Neural crest cell (in vitro differentiated cells): ENCODE measurements at places on chromosomes 5 and 9.

DNA sequence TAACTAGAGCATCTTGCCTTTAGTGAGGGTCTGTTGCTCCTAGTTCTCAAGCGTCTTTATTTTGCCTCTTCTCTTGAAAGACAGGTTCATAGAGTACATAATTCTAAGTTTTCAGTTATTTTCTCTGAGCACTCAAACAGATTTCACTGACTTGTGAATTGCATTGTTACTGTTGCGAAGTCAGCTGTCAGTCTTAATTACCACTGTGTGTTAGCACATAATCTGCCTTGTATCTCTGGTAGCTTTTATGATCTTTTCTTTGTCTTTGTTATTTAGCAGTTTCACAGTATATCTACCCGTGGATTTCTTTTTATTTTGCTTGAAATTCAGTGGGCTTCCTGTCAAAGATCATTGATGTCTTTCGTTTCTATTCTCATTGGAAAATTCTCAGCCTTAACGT lies 192.9 kb downstream of the TTLL11 start:
- no peak overlapping the region for H3K27ac ChIP-seq
- DNase-seq = no peak

GRCh38 chr5:168291342-168291963 lies at the start of gene WWC1:
Gene WWC1 (plus strand): TSS chr5:168291645. CDS start chr5:168292153, 508 bp downstream.
- H3K27me3 ChIP-seq = peaks cover 33% of the 10 kb centered on the region
- H3K36me3 ChIP-seq = no peaks in the 10 kb centered on the region
- DNase-seq = peak; percentile 59
- H3K27ac ChIP-seq = no peak within 1 kb of the TSS
- peaks cover 29% of the 10 kb centered on the region for H3K4me1 ChIP-seq
- peak within 1 kb of the TSS; percentile 89 for H3K4me3 ChIP-seq

- no peaks in the 10 kb centered on the region for H3K27me3 ChIP-seq
- DNase-seq = no peak
- no peak overlapping the region for H3K4me3 ChIP-seq
These were observed 437.5 kb downstream of the TMEM232 start for GRCh38 chr5:110288766-110289511.

DNA sequence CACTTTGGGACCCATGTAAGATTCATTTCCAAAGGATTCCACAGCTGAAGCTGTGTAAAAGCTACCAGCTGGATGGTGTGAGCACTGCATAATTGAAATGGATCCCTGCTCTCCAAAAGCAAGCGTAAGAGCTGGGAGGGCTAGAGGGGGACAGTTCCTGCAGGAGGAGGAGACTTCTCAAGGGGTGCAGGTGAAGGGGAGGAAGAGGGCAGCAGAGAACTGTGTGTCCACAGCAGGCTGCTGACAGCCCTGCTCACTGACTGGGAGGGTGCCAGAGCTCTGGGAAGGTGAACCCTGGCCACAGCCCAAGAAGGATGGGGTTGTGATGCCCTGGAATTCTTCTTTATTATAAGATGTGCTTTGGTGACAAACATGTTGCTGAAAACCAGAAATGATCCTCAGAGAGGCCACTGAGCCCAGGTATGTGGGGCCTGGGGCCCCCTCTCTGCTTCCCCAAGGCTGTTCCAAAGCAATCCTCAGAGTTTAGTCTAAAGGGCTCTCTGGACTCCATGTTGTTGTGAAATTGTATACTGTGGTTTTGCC lies 112.8 kb upstream of the SLC25A48 start:
- H3K27ac ChIP-seq = no peak overlapping the region
- H3K4me3 ChIP-seq = no peak overlapping the region
- no peaks in the 10 kb centered on the region for H3K36me3 ChIP-seq

GRCh38 chr5:118069452-118069851 lies 918.9 kb downstream of the DTWD2 start:
- H3K27ac ChIP-seq = no peak overlapping the region
- no peak overlapping the region for H3K4me3 ChIP-seq
- no peak for DNase-seq

- H3K27me3 ChIP-seq = peaks cover 3% of the 10 kb centered on the region
- H3K4me1 ChIP-seq = peaks cover 31% of the 10 kb centered on the region
- H3K27ac ChIP-seq = no peak overlapping the region
- H3K4me3 ChIP-seq = no peak overlapping the region
- DNase-seq = no peak
- H3K36me3 ChIP-seq = no peaks in the 10 kb centered on the region
These were observed 528.9 kb downstream of the AGTPBP1 start for GRCh38 chr9:85212887-85213286.

- H3K36me3 ChIP-seq = peaks cover 11% of the 10 kb centered on the region
- H3K4me3 ChIP-seq = peak overlapping the region; percentile 100
- no peaks in the 10 kb centered on the region for H3K27me3 ChIP-seq
- DNase-seq = no peak
- H3K4me1 ChIP-seq = peaks cover 29% of the 10 kb centered on the region
These were observed 484 bp downstream of the GFM2 start for GRCh38 chr5:74766418-74766848.

DNA sequence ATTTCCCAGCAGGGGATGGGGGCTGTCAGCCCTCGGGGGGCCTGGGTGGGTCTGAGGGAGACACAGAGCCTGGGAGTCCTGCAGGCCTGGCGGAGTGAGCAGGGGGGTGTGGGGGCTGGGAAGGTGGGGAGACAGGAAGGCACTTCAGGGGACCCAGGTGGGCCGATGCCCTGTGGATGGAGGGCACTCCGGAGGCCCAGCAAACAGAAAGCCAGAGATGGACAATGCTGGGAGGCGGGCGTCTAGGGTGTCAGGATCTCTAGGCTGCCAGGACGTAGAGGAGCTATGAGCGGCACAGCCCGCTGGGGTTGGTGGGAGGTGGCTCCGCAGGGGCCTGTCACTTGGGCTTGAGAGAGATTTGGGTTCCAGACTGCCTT lies 87.6 kb upstream of the COL5A1 start:
- H3K27me3 ChIP-seq = no peaks in the 10 kb centered on the region
- peaks cover 7% of the 10 kb centered on the region for H3K4me1 ChIP-seq
- no peak overlapping the region for H3K4me3 ChIP-seq
- H3K27ac ChIP-seq = no peak overlapping the region
- H3K36me3 ChIP-seq = no peaks in the 10 kb centered on the region

DNA sequence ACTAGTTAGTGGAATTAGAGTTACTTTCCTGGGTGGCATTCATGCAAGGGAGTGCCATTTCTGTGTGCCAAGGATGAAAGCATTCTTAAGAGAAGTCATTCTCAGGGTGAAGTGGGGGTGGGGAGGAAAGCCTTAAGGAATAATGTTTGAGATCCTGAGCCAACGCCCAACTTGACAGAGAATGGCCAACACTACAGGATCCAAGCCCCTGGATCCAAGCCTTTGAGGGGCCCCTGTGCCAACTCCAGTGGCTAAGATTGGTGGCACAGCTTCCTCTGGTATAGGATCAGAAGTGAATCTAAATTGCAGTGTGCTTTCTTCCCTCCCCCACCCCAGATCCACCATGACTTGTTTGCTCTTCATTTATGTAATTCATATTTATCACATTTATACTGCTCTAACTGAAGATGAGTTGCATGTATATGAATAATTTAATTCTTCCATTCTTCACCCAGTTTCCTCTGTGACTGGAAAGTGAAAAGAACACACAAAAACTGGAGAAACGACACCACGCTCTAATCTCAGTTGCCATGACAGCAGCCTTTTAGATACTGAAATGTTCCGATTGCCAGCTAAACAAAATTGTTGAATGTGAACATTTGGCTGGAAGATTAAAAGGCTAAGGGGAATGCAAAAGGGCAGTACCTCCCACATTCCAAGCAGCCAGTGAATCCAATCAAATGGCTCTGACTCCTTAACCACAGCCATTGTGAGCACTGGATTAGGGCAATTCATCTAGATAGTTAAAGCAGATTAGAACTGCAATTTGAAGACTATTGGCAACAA lies 4.5 kb downstream of the ZNF608 start:
- peaks cover 3% of the 10 kb centered on the region for H3K36me3 ChIP-seq
- H3K4me3 ChIP-seq = no peak overlapping the region
- H3K27ac ChIP-seq = no peak overlapping the region
- no peaks in the 10 kb centered on the region for H3K27me3 ChIP-seq

GRCh38 chr9:1979741-1980367 lies 35.3 kb upstream of the SMARCA2 start:
- peaks cover 5% of the 10 kb centered on the region for H3K4me1 ChIP-seq
- H3K27ac ChIP-seq = peak overlapping the region; percentile 78
- no peaks in the 10 kb centered on the region for H3K36me3 ChIP-seq
- H3K27me3 ChIP-seq = no peaks in the 10 kb centered on the region
- no peak overlapping the region for H3K4me3 ChIP-seq

- H3K4me3 ChIP-seq = no peak overlapping the region
- no peaks in the 10 kb centered on the region for H3K27me3 ChIP-seq
- peaks cover 4% of the 10 kb centered on the region for H3K36me3 ChIP-seq
These were observed 359.4 kb upstream of the ARRDC3 start for GRCh38 chr5:91742550-91742949.

- H3K4me3 ChIP-seq = no peak overlapping the region
- no peaks in the 10 kb centered on the region for H3K36me3 ChIP-seq
- H3K27ac ChIP-seq = no peak overlapping the region
- no peak for DNase-seq
- H3K4me1 ChIP-seq = no peaks in the 10 kb centered on the region
- no peaks in the 10 kb centered on the region for H3K27me3 ChIP-seq
These were observed 56.6 kb downstream of the RASEF start for GRCh38 chr9:83006378-83006777.

- no peaks in the 10 kb centered on the region for H3K27me3 ChIP-seq
- DNase-seq = no peak
- no peak overlapping the region for H3K4me3 ChIP-seq
These were observed 406.6 kb downstream of the CTNND2 start for GRCh38 chr5:11497651-11498050.

GRCh38 chr5:81065492-81065891 lies 105.3 kb downstream of the RASGRF2 start:
- H3K27me3 ChIP-seq = no peaks in the 10 kb centered on the region
- no peaks in the 10 kb centered on the region for H3K36me3 ChIP-seq
- no peak for DNase-seq

GRCh38 chr9:137459152-137459600 lies at the start of gene NSMF:
Gene NSMF (minus strand): TSS chr9:137459334. CDS start chr9:137459102, 232 bp downstream.
- no peaks in the 10 kb centered on the region for H3K4me1 ChIP-seq
- peak; percentile 92 for DNase-seq
- H3K36me3 ChIP-seq = no peaks in the 10 kb centered on the region
- peak within 1 kb of the TSS; percentile 35 for H3K27ac ChIP-seq
- H3K27me3 ChIP-seq = peaks cover 3% of the 10 kb centered on the region

DNA sequence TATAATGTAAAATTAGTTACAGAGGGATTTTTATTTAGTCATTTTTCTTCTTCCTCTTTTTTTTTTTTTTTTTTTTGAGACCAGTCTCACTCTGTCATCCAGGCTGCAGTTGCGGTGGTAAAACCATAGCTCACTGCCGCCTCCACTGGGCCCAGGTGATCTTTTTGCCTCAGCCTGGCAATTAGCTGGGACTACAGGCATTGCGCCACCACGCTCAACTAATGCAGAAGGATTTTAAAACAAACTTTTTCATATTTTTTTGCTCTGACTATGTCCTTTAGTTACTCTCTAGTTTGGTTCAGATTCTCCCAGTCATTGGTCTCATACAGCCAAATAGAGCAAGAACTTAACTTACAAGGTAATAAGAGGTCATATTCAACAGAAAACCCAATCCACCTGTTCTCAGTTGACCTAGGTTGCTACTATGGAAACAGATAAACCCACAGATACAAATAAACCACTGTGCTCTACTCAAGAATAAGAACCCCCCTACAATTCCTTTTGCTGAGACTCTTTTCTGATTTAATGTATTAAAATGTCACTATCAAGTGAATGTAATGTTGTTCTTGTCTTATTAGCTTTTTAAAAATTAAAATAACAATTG lies 50.1 kb upstream of the TTC39B start:
- H3K27ac ChIP-seq = no peak overlapping the region
- DNase-seq = no peak
- no peaks in the 10 kb centered on the region for H3K27me3 ChIP-seq
- no peaks in the 10 kb centered on the region for H3K36me3 ChIP-seq
- H3K4me1 ChIP-seq = peaks cover 4% of the 10 kb centered on the region

GRCh38 chr9:133882849-133883755 lies 109.0 kb downstream of the VAV2 start:
- H3K36me3 ChIP-seq = no peaks in the 10 kb centered on the region
- no peak for DNase-seq
- H3K4me3 ChIP-seq = no peak overlapping the region
- peaks cover 56% of the 10 kb centered on the region for H3K4me1 ChIP-seq
- no peaks in the 10 kb centered on the region for H3K27me3 ChIP-seq

GRCh38 chr9:100401042-100401441 lies 25.9 kb upstream of the MSANTD3 start:
- H3K27ac ChIP-seq = no peak overlapping the region
- no peaks in the 10 kb centered on the region for H3K36me3 ChIP-seq
- H3K4me1 ChIP-seq = no peaks in the 10 kb centered on the region
- H3K27me3 ChIP-seq = no peaks in the 10 kb centered on the region
- no peak overlapping the region for H3K4me3 ChIP-seq

DNA sequence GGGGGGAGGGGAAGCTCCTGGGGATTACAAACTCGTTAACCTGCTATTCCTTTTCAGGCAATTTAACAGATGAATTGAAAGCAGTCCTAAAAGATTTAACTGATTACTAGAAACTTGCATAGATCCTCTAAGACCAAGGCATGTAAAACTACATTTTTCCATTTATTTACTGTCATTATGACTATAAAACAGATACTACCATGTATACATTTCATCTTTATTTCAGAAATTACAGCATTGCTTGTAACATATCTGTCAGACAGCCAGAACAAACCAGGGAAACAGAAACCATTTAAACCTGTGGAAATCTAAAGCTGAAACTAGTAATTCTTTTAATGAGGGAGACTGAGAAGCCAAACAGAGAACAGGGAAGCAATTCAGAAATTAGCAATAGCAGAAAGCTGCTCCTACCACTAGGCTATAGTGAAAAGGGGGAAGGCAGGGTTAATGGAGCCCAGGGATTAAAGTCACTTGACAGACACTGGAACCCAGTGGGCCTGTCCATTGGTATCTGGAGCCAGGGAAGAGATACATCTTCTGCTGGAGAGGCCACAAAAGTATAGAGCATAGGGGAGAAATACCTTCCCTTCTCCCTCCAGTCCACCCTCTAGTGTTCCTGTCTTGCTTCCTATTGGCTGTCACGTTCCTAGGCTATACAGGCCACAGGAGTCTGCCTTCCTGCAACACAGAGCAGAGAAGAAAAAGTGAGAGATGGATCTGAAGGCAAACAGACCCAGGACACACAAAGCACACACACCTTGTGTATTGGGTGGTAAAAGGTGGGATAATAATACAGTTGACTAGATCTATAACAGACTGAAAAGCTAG lies 33.8 kb downstream of the PDCD1LG2 start:
- no peak for DNase-seq
- H3K27me3 ChIP-seq = no peaks in the 10 kb centered on the region
- no peaks in the 10 kb centered on the region for H3K36me3 ChIP-seq
- H3K4me3 ChIP-seq = no peak overlapping the region

- no peak overlapping the region for H3K4me3 ChIP-seq
- H3K27me3 ChIP-seq = peaks cover 29% of the 10 kb centered on the region
- no peaks in the 10 kb centered on the region for H3K36me3 ChIP-seq
These were observed 9.2 kb downstream of the STC2 start for GRCh38 chr5:173318881-173319620.

GRCh38 chr5:73867345-73868335 lies 241.6 kb downstream of the ARHGEF28 start:
- no peaks in the 10 kb centered on the region for H3K4me1 ChIP-seq
- no peaks in the 10 kb centered on the region for H3K27me3 ChIP-seq
- H3K4me3 ChIP-seq = no peak overlapping the region
- no peaks in the 10 kb centered on the region for H3K36me3 ChIP-seq
- H3K27ac ChIP-seq = no peak overlapping the region
- no peak for DNase-seq
